ENCODE measurements at places on chromosomes 4 and X.

- no peak for DNase-seq
These were observed 221.7 kb downstream of the BCOR start for GRCh38 chrX:39875834-39876628.

GRCh38 chr4:78902298-78902697 lies 36.9 kb downstream of the PAQR3 start:
- no peak for DNase-seq

GRCh38 chr4:1047106-1047975 lies 35.9 kb downstream of the FGFRL1 start:
- DNase-seq = no peak

- no peak for DNase-seq
These were observed 49.9 kb upstream of the PGRMC1 start for GRCh38 chrX:119186194-119186593.

DNA sequence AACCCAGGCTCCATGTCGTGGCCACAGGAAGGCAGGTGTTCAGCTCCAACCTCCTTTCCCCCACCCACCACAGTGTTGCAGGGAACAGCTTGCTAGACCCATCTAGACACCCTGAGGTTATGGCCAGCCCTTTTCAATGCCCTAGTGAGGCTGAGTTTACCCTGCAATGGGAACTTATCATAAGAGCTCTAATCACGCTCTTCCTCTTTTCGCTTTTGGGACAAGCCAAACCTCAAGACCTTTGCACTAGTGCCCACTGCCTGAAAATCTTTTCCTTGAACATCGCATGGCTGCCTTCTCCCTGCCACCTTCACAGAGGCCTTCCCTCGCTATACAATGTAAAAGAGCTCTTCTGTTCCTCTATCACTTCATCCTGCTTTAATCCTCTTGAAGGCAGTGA lies 2.4 kb upstream of the FGFBP2 start:
- no peak for DNase-seq
